H4 (cell line): ENCODE measurements at places on chromosomes 6 and 20. TPM values are rescaled to one million over a fixed set of nuclear protein-coding genes. Genes with fewer than 3 reads are reported as not detected.

OPN5 gene
- total RNA-seq: 0.17 TPM in 1 of 2 replicates, not detected in the other

TULP1 gene
- not detected in 2 replicates for total RNA-seq

HNF4A gene
- not detected in 2 replicates for total RNA-seq

SAPCD1 gene
- 0.21 and 2.8 TPM in 2 replicates for total RNA-seq

GNMT gene
- not detected in 2 replicates for total RNA-seq

BPI gene
- total RNA-seq: 0.10 TPM in 1 of 2 replicates, not detected in the other

CMTR1 gene
- 22.4 and 22.6 TPM in 2 replicates for total RNA-seq

SLC26A8 gene
- 0.04 TPM in 1 of 2 replicates, not detected in the other for total RNA-seq
